AG20443 (cell line): ENCODE measurements at places on chromosomes 11 and 22.

GRCh38 chr22:41446057-41446501, 522 bp downstream of the TOB2 start:
- DNase-seq, result no peak

GRCh38 chr11:33543823-33544222, 156.8 kb downstream of the C11orf91 start:
- peak; percentile 51 for DNase-seq

- DNase-seq, result no peak
These were observed 10.2 kb upstream of the TBC1D10A start for GRCh38 chr22:30336752-30337460.

DNA sequence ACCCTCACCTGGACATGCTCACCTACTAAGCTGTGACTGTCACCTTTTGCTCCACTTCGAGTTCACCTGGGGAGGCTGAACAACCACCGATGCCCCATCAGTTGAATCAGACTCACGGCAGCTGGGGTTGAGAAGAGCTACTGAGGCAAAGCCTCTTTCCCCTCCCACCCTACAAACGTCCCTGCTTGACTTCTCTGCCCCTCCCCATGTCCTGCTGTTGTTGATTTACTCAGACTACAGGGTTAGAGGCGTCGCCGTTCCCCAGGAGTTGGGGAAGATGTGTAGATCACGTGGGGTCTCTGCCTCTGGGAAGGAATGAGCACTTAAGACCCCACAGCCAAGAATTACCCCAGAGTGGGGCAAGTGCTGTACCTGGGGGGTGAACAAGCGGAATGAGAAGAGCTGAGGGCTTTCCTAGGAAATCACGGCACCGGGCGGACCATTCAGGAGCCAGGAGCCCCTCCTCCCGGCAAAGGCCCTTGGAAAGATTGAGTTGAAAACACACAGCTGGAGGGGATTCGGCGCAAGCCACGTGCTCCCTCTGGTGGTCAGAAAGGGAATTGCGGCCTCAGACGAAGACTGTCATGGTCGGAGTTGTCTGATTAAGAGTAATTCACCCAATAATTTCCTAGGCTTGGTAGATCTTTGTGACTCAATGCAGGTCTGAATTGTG, 7.0 kb downstream of the FXYD2 start:
- DNase-seq, result peak; percentile 84

GRCh38 chr11:130216591-130217132, 57.1 kb downstream of the ST14 start:
- DNase-seq, result no peak

- DNase-seq, result no peak
These were observed 52.3 kb downstream of the RTL6 start for GRCh38 chr22:44445731-44446130.

DNA sequence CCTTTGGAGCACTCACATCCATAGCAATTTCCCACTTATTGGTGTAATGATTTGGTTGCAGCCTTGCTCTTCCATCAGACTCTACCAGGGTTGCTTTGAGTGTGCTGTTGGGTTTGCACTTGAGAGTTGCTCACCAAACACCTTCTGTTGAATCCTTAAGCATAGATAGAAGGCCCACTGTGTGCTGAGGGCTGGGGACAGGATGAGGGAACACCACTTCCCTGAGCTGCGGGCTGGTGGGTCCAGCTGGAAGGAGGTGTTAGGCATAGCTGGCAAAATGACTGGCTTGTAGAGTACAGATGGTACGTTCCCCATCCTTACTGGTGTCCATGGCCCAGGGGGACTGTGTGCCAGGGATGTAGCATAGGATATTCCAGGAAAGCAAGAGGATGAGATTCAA, 3.9 kb downstream of the PRDM11 start:
- no peak for DNase-seq

- DNase-seq, result no peak
These were observed 257.1 kb upstream of the CADM1 start for GRCh38 chr11:115761348-115761747.

DNA sequence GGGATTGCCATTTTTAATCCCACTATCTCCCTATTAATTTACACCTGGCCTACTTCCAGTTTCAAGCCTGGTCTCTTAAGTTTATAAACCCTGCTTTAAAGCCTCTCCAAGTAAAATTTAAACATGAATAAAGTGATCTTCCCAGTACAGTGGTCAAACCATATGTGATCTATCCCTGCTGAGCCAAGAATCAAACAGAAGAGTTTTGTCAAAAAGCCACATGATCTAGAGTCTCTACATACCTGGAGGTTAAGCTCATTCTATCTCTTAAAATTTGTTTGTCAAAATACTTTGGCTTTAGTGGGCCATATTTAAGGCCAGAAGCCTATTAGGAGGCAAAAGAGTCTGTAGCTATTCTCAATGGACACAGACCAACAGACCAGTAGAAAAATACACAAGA, 42.9 kb upstream of the DDI1 start:
- DNase-seq, result no peak

GRCh38 chr11:120011836-120012235, 126.1 kb downstream of the TRIM29 start:
- no peak for DNase-seq

GRCh38 chr11:91773090-91773489, 451.5 kb upstream of the FAT3 start:
- DNase-seq, result no peak

- peak; percentile 91 for DNase-seq
These were observed 1.2 kb upstream of the CCDC86 start for GRCh38 chr11:60840470-60841430.

DNA sequence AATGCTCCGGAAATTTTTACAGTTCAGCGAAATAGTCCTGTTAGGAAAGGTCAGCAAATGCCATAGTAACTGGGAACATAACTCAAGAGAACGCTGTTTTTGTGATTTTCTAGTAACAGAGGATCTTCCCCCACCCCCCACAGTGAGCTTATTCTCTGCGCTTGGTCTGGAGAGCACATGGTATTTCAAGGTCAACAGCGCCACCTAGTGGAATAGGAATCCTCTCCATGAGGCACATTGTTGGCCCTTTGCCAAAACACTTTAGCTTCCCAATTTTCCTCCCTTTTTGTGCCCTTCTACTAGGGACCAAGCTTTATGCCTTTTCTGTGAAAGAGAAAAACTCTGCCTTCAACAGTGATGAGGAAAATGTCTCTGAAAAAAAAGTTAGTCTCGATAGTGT, 13.2 kb upstream of the OR4C12 start:
- peak; percentile 5 for DNase-seq

DNA sequence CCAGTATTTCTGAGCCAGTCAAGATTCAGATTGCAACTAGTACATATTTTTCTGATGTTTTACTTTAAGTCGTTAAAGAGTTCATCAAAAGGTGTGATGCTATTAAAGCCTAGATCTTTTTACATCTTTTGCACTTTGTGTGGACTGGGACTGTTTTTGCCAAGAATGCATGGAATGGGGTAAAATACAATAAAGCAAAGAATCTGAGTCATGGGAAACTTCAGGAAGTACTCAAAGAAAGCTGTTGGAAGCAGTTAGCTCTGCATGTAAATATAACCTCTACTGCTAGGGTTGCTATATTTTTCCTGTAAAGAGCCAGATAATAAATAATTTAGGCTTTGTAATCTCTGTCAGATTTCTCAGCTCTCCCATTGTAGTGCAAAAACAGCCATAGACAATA, 20.9 kb downstream of the ATXN10 start:
- no peak for DNase-seq

DNA sequence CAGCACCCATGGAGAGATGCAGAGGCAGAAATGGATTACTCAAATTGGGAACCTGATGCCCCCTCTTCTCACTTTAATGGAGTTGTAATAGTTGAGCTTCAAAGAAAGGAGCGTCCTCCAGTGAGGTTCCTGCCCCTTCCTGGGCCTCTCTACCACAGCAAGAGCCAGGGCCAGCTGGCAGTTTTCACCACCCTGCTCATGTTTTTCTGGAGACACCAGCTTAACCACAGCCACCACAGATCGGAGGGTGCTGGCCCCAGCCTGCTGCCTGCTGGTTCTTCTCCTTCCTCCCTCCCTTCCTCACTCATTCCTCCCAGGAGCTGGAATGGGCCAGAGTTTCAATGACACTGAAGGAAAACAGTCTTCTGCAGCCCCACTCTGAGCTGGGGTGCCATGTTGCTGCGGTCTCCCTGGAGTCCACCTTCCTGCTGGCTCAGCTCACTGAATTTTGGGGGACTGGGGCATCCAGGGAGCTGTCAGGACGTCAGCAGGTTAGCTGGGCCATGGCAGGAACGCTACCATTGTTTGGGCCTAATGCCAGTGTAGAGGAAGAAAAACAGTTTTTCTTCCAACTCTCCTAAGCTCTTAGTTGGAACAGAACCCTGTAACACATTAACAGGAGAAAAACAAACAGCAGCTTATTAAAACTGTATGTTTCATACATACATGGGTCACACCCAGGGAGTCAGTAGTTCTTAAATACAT, 57.7 kb downstream of the TRAF6 start:
- no peak for DNase-seq

DNA sequence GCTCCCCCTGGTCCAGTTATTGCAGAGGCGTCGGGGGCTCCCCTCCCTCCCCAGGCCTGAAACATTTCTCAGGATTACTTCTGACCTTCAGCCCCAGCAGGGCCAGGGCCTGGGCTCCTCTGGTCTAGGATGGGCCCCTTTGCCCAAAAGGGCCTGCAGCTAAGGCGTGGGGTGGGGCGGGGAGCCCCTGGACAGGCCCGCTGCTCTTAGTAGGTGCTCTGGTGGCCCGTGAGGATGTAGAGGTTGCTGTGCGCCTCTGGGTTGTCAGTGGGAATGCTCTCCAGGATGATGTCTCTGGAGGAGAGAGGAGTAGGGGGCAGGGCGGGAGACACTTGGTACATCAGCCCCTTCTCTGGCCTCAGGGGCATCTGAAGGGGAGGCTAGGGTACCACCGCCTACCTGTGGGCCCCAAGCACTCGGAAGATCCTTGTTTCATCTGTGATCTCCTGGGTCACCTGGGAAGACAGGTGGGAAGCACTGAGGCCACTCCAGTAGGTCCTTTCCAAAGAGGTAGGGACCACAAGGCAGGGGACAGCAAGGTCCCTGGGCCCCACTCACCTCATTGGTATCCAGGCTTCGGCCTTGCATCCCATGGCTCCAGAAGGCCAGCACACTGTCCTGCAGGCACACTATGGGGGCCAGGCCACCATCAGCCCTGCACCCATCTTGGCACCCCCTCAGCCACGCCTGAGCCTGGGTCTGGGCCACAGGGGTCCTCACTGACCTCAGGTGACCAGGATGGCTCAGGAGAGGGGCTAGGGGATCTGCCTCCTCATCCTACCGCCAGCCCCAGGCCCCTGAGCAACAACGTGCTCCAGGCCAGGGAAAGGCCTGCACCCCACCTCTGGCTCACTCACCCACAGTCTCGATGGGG, 11.2 kb upstream of the SF1 start:
- DNase-seq, result no peak

DNA sequence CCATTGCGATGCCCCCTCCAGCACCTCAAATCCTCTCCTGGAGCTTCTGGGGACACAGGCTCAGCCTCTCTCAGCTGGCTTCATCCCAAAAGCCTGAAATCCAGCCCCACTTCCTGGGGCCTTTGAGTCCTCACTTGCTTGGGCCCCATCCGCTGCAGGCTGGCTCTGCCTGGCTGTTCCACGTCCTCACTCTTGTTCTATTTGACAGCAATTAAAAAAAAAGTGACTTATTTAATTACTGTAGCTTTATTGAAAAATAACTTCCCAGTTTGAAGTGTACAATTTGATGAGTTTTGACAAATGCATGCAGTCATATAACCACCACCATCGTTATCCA, 27.2 kb downstream of the PARVG start:
- DNase-seq, result no peak

DNA sequence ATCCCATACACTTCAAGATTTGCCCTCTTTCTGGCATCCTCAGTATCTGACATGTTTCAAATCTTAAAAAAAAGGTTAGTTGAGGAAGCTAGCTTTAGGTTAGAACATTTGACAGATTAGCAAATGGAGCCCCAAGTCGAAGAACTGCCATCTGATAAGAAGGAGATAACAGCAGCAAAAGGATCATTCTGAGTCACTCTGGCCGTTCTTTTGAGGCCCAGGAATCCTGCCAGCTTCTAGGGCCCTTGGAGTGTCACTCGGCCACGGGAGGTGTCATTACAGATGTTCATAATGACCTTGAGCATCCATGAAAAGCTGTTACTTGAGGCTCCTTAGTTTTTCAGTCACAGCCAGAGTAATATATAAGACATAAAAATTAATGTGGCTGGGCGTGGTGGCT, 132.1 kb upstream of the RASSF10 start:
- DNase-seq, result no peak

DNA sequence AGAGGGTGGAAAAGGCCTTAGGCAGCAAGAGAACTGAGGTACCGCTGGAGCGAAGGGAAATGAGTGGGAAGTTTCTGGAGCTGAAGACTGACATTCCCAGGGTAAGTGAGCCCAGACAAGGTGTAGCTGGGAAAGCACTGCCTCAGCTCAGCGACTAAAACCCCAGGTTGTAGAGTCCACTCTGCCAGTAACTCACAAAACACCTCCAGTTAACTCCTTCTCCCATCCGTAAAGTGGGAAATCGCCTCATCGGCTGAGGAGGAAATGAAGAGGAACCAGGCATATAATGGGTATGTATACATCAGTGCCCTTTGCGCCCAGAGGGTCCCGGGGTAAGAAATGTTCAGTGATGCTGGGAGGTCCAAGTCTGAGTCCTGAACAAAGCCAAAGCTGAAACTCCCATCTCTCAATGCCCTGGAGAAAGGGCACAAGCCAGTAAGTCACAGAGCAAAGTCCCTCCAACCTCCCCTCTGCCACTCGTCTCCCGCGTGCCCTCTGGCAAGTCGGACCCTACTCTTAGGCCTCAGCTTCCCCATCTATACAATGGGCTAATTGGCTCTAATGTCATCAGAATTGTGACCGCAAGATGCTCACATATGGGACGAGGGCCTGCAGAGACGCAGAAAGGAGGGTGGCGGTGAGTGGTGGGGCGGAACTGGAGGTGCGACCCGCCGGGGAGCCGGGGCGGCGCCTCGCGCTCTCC, 588 bp downstream of the VPS37C start:
- DNase-seq, result no peak

- no peak for DNase-seq
These were observed 167.0 kb upstream of the NECTIN1 start for GRCh38 chr11:119895981-119896380.

GRCh38 chr11:1481861-1482441, 4.6 kb downstream of the MOB2 start:
- DNase-seq, result no peak

DNA sequence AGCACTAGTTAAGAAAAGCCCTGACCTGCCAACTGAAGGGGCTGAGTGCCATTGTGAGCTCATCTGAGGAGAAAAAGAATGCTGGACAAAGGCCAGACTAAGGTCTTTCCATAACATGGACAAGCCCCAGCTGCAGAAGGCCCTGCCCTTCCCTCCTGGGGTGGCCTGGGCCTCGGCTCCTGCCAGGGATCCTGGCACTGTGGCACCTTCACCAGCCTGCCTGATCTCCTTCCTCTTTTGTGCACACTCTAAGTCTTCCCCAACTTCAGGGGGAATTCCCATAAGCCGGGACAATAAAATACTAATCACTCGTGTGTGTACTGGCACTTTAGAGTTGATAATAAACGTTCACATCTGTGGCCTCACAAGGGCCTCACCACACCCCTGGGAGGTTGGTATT, 9.9 kb downstream of the TMPRSS13 start:
- no peak for DNase-seq

DNA sequence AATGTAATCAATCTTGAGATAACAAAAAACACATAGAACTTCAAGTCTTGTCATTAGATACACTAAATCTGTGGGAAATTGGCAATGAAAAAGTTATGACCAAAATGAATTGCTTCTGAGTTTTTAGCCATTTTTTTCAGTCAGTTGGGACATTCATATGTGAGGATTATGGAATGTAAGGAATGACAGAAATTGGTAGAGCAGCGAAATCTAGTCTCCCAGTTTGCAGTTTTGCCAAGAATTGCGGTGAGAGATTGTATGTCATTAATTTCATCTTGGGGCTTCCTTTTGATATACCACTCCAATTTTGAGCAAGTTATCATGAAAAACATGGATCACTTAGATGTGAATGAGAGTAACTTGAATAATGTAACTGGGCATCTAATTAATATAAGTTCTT, 49.9 kb downstream of the SIK2 start:
- DNase-seq, result no peak
